ENCODE measurements at places on chromosomes 1 and 21.

DNA sequence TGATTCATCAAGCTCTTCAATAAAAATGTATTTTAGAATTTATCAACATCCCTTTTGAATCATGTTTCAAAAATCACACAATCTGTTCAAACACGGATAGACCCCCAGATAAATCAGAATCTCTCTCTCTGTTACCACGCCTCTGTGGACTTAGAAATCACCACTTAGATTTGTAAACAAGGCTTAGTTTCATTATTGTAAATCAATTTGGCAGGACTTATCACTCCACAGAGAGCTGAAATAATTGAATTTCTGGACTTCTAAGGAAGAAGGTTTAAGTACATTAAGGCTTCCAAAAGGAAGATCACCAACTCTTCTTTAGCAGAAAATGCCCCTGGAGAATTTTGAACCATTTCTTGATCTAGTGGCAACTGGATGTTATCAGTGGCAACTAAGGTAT, 100.4 kb downstream of the APP start:
- no peak for DNase-seq

- no peak for DNase-seq
Observed at GRCh38 chr1:102593276-102593675, 515.0 kb downstream of the COL11A1 start.

DNA sequence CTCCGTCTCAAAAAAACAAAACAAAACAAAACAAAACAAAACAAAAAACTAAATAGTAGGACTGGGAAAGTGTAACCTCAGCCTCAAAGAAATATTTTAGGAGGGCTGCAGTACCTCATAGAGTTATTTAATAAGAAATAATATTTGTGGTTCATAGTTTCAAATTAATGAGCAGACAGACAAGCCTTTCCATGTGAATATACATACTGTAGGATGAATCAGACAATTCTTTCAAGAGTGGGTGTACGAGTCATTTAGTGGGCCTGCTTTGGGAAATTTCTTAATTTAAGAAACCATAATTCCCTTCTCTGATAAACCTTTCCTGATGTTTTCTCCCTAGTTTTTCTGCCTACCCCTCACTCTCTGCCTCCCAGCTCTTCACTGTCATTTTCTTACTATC, 52.5 kb downstream of the CDC14A start:
- no peak for DNase-seq

- DNase-seq, result no peak
Observed at GRCh38 chr1:66335125-66335524, 198.8 kb upstream of the SGIP1 start.

DNA sequence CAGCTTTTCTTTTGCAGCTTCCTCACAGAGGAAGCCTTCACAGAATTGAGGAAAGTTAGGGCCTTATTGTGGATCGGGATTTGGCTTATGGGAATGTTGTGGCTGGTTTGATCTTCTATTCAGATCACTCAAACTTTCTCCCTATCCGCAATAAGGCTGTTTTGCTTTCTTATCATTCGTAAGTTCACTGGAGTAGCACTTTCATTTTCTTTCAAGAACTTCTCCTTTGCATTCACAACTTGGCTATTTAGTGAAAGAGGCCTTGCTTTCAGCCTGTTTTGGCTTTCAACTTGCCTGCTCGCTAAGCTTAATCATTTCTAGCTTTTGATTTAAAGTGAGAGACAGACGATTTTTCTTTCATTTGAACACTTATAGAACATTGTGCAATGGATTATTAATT, 181.9 kb upstream of the B3GALT2 start:
- DNase-seq, result no peak

DNA sequence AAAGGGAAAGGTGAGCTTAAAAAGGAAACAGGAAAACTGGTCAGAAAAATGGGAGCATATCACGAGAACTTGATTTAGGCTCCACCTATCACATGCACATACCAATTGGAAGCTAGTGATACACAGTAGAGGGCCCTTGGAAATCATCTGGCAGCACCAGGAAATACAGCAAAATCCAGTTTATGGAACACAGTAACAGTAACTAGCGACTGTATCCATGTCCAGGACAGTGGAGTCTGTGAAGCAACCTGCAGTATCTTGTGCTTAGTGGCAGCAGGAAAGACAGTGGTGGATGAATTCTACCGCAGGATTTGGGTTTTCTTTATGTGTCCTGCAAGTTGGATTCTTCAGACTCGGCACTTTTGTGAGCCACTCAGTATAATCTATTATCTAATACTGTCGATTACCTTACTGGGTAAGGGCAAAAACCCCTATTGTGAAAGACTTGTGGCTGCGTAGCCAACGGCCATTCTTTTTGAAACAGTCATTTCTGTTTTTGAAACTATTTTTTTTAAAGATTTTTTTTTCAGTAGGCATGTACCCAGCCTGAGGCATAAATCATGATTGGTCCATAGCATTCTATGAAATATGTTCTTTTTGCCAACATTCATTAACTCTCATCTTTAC, 1.6 kb upstream of the KDM4A start:
- DNase-seq, result no peak

DNA sequence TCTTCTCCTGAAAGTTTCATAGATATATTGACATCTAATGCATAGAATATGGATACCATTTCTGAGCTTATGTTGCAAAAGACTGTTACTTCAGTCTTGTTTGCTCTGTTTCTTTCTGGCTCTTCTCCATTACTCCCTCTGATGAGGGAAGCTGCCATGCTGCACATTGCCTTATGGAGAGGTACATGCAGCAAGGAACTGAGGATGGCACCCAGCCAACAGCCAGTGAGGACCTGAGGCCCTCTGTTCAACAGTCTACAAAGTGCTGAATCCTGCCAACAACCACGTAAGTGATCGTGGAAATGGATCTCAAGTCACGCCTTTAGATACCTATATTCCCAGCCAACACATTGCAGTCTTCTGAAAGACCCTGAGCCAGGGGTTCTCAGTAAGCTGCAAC, 66.6 kb upstream of the ADAMTS5 start:
- no peak for DNase-seq

DNA sequence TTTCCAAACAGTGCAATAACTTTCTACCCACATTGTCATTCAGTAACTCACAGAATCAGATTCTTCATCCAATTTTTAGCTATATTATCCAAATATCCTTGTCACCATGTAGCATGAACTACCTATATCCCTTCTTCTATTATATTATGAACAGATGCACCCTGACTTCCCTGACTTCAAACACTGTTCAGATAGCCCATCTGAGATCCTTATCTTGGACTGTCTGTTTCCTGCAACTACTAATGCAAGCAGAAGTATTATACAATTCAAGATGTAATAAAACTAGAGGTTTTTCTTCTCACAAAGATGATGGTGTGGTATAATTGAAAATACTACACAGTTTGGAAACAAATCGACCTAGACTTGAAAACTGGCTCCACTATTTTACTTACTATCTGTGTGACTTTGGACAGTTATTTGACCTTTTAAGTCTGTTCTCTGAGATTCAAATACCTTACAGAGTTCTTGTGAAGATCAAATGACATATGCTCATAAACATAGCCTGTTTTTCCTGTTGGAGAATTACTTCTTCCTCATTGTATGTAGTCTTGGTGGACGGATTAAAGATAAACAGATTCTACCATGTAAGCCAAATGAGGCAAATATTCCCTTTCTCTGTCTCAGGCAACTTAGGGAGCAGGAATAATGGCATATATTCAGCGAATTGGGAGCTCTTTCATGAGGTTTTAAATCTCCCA, 407.9 kb upstream of the ZRANB2 start:
- DNase-seq, result no peak

Measured in D341Med (cell line).